NCI-H2171 treated with DMSO at 0.1 percent for 48 hours (cell line): ENCODE measurements at places on chromosomes 16 and 17.
A peak's percentile ranks its signal among the peaks of the same experiment; 100 is the strongest.

DNA sequence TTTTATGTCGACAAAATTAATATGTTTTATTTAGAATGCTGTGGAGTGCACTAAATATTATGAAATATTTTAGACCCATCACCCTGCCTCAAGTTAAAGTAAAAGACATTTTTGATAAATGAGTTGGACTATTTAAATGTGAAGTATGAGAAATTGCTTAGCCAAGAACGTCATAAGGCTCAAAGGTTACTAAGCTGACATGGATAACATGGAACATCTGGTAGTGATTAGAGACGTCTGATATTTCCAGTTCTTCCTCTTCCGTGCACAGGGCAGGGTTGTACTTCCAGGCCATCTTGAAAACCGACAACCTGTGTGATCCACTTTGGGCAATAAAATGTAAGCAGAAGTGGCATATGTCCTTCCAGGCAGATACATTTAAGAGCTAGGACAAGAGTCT, 7.2 kb upstream of the CCL8 start:
- no peak for DNase-seq

GRCh38 chr17:30530346-30531025, 53.3 kb downstream of the GOSR1 start:
- no peak for DNase-seq

GRCh38 chr17:78387977-78388941, 9.8 kb downstream of the PGS1 start:
- no peak for DNase-seq

DNA sequence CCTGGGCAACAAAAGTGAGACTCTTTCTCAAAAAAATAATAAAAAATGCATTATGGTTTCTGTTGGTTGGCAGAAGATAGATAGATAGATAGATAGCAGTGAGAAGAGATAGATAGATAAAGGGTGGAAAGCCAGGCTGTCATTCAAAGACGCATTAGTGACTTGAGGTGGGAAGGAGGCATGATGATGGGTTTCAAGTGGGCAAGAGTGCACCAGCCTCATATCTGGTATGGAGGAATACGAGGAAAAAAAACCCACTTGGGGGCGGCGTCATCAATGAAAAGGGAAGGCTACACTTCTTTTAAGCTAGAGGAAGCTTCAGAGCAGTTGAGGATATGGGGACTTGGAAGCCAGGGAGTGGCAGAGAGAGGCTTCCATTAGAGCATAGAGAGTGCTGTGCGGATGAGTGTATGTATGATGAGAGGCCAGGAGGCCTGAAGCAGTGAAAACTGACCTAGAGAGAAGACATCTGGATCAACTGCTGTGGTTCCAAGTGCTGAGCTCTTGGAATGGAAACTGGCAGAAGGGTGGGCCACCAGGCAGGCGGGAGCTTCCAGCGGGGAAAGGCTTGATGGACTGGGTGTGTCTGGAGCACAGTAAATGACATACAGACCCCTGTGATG, 31.8 kb downstream of the CEP95 start:
- DNase-seq, result no peak

- DNase-seq, result no peak
These were observed 53.6 kb downstream of the WNT3 start for GRCh38 chr17:46764709-46765401.

DNA sequence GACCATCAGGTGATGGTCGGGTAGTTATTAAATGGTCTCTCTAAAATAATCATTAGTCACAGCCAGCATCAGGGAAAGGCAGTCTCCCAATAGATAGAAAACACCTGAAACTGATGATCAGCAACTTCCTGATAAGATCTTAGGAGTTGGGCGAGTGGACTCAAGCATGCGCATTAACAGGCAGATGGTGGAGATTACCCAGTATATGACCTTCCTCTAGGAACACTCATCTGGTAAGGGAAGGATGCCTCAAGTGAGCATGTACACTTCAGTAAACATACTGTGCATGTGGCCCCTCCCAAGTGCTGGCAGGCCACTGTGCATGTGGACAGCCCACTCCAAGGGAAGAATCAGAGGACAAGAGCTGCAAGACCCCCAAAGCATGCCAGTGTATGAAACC, 105.9 kb downstream of the ABCC12 start:
- DNase-seq, result no peak

DNA sequence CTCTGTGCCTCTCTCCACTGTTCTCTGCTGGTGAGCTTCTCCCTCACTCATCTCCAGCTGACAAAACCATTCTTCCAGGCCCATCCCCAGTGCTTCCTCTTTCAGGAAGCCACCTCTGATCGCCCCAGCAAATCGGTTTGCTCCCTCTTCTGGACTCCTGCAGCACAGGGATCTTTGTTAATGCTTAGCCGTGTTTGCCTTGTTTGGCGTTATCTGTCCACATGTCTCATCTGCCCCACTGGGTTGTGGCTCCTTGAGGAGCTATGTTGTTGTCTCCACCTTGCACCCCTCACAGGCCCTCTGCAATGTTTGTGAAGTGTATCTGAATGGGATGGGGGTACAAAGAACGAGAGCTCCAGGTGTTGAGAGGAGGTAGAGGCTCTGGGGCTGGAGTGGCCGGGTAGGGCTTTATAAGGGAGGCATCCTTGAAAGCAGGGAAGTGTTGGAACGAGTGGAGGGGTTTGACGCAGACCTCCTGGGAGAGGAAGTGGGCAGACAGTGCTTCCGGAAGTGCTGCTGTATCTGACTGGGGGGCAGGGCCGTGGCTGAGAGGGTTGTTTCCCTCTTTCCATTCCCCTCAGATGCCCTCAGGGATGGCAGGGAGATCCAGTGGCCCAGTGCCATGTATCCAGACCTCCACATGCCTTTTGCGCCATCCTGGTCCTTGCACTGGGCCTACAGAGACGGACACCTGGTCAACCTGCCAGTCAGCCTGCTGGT, 27.8 kb downstream of the CASKIN2 start:
- DNase-seq, result no peak

DNA sequence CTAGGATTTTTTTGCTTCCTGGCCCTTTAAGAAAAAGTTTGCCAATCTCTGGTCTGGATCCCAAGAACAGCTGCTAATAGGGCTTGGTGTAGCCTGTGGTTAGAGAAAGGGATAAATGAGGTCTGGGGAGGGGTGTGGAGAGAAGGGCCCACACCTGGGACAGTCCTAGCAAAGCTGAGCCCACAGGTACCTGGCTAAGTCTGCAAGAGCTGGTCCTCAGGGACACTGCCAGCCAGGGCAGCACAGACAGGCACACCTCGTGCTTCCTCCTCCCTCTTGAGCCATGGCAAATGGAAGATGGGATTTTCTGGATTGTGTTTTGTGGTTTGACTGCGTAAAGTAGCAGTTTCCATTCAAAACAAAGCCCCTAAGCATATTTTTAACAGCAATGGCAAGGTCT, 217.5 kb downstream of the SOX9 start:
- no peak for DNase-seq

DNA sequence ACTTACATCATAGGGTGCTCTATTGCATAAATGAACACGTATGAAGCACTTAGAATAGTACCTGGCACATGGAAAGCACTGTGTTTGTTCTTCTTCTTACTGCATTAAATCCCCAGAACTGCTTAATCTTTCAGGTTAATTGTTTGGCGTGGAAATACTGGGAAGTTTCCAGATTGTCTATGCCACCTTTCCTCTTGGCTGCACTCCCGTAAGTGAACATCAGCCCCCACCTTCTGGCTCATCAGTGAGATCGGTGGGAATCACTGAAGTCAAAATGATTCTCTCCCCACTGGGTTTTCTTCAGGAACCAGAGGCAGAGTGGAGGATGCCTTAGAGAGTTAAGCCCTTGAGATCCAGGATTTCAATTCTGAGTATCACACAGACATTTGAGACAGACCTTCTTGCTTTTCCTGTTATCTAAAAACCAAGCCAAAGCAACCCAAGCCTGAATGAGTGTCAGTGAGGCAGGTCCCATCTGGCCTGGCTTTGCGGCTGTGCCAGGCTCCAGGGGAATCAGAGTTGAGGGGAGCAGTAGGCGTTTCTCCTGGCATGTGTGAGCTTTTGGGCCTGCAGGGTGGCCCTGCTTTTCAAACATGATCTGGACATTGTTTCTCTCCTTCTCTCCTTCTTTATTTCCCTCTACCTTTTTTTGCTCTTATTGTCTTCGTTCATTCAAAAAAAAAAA, 59.1 kb downstream of the OTOA start:
- DNase-seq, result peak; percentile 53

DNA sequence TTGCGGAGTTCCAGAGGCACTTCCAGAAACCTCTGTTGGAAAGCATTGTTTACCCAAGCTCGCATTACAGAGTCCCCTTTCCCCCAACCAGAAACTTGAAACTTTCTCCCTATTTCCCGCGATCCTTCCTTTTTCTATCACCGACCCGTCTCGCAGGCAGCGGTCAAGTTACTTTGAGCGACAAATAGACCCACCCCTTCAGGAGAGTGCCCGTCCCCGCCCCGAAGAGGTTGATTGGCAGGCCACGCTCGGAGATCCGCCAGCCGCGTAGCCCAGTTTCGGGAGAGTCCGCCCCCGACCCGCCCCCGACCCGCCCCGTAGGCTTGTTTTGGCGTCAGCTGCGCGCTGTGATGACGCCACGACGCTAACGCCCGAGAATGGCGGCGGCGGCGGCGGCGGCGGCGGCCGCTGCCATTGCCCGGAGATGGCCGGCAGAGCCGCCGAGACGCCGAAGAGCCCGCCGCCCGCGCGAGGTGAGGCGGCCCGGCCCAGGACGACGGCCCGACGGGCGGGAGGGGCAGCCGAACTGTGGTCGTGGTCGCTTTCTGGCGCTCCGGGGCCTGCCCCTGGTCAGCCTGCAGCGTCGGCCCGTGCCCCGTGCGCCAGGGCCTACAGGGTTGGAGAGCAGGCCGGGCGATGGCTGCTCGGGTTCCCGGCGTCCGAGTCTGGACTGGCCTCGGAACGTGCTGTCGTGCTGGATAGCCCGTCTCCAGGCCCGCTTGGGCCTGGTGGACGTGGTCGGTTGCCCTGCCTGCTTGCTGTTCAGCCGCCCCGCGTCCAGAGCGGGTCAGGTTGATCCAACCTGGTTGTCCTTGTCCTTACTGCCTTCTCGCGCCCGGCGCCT, at the start of gene PSKH1:
PSKH1 (plus strand) TSS at position 356 of the 844 bp plus-strand sequence. CDS start 15,496 bp downstream, outside the sequence.
- peak; percentile 97 for DNase-seq

GRCh38 chr16:3020247-3020603, at the start of gene TNFRSF12A:
Gene TNFRSF12A (plus strand): TSS chr16:3020368. CDS start chr16:3020398, 30 bp downstream.
- peak; percentile 64 for DNase-seq
